ENCODE measurements at places on chromosomes 16 and 17.
A peak's percentile ranks its signal among the peaks of the same experiment; 100 is the strongest.

DNA sequence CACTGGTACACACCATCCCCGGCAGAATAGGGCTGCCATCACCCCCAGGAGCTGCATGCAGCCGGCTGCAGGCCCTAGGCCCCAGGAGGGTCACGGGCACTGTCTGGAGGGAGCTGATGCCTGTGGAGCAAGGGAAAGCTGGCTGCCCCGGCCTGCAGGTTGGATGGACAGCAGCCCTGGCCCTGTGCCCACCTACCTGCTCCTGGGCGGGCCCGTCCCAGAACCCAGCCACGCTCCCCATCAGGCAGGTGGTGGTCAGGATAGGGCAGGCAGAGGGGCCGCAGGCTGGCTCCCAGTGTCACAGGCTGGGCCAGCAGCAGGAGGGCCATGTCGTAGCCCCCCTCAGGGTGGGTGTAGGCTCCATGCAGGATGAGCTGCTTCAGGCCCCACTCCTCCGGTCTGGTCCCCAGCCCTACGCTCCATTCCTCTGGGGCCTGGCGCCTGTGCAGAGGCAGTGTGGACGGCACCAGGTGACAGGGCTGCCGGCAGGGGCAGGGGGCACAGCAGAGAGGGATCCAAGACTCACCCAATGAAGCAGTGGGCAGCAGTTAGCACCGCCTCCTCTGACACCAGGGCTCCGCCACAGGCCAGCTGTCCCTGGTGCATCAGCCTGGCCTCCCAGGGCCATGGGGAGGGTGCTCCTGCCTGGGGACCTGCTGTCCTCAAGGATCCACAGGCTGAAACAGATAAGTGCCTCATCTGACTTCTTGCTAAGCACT, 4.0 kb downstream of the PRSS53 start:
- no peak for DNase-seq

DNA sequence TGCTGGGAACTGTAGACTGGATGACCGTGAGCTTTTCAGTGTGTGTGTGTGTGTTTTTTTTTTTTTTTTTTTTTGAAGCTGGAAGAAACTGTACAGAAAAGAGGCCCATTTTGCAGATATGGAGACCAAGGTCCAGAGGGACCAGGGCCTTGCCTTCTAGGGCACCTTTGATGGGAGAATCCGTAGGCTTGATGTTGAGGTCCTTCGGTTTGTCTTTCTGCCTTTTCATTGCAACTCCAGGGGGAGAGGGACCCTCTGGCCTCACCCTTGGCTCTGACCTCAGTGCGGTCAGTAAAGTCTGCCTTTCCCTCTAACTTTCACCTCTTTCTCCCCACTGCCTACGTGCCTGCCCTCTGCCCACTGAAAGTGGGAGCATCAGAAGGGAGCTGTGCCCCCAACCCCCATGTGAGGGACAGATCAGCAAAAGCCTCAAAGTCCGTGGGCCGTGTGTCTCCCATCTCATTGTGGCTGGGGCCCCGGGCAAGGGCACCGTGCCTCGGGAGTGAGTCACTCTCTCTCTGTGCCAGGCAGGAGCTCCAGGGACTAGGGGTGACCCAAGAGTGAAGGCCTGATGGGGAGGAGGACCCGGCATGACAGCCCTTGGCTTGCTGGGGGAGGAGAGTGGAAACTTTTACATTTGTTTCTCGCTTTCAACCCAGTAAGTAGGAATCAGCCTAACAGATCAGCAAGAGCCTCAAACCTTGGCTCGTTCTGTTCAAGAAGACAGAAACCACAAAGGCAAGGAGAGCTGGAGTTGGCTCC, 123.6 kb downstream of the CMIP start:
- no peak for DNase-seq

GRCh38 chr17:38559051-38559879, 46.5 kb downstream of the SRCIN1 start:
- DNase-seq, result peak; percentile 99

DNA sequence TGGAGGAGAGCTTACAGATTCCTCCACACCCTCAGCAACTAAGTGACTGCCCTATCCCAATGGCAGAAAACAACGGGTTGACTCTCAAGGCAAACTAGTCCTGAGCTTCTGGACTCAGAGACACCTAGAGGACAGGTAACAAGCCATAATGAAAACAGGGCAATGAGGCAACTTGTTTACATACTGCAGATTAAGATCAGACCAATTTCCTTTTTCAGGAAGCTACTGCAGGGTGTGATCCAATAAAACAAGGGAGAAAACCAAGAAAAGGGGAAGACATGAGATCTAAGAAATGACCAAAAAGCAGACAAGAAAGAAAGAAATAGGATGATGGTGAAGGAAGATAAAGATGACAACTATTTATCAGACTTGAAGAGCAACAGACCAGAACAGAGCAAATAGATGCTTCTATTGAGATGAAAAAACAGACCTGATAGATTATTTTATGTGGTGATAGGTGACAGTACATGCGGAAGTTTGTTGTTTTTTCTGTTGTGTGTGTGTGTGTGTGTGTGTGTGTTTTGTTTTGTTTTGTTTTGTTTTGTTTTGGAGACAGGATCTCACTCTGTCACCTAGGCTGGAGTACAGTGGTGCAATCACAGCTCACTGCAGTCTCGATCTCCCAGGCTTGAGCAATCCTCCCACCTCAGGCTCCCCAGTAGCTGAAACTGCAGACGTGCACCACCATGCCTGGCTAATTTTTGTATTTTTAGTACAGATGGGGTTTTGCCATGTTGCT, 120.7 kb downstream of the GAS7 start:
- DNase-seq, result no peak

DNA sequence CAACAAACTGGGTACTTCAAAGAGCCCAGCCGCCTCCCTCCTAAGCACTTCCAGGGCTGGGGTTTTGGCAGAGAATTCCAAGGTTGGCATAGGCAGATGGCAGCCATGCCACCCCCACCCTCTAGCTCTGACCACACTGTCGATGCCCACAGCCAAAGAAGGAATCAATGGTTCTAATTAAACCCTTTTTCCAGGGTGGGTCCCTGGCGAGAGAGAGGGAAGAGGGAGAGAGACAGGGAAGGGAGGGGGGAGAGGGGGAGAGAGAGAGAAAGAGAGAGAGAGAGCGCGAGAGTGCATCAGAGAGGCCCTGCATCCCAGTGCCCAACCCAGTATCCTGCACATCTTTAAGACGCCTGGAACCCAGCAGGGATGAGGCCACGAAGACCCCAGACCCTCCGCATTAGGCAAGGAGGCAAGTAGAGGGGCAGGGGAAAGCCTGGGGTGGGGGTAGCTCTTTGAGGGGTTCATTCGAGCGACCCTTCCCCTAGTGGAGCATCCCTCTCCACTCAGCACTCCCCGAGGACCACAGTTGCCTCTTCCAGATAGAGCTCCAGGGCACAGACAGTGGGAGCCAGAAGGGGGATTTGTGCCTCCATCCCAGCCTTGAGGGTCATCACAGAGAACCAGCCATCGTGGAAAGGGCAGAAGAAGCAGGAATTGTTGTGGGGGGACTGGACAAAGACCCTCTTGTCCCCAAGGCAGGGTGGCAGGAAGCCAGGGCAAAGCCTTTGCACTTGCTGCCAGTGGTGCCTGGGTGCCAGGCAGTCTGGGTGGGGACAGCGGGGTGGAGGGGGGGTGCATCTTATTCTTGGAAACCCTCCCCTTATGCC, 2.6 kb downstream of the SRCIN1 start:
- DNase-seq, result no peak

DNA sequence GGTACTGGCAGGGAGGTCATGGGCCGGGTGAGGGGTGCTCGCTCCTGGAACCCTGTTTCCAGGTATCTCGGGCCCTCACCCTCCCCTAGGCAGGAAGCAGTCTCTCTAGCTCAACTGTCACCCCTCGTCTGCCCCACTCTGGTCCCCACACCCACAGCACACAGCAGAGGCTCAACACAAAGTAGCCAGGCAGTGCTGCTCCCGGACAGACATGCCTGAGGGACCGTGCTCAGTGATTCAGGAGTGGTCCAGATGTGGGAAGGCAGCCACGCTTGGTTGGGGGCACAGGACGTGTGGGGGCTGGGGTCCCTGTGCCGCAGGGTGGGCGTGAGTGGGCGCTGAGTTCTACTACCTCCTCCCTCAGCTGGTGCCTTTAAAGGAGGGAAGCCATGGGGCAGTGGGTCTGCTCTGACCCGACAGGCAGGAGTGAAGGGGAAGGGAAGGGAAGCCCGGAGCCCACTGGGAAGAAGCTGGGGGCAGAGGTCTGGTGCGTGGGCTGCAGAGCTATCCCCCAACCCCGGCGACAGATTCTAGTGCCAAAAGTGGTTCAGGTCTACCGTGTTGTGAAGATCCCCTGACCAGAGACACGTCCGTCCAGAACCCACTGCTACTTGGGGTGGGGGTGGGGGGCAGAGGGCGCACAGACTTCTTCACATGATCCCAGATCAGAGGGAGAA, 11.8 kb downstream of the SLC16A3 start:
- DNase-seq, result no peak

GRCh38 chr17:38705803-38706504, 881 bp downstream of the MLLT6 start:
- peak; percentile 90 for DNase-seq

- DNase-seq, result no peak
Observed at GRCh38 chr16:86052926-86053325, 154.0 kb downstream of the IRF8 start.

DNA sequence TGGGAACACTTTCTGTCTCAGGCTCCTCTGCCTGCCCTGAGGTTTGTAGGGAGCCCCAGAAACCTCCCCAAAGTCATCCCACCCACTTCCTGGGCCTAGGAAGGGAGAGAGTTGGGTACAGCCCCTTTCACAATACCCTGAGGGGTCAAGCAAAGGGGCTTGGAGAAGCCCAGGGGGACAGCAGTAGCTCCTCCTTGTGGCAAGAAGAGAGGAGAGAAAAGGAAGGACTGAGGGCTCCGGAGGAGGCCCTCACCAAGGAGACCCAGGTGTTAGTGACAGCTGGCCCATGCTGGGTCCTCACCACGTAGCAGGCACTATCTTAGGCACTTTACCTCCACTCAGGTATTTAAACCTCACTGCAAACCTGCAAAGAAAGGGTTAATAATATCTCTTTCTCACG, 112.8 kb downstream of the IRX5 start:
- no peak for DNase-seq

GRCh38 chr16:27598220-27598619, 48.3 kb downstream of the KATNIP start:
- no peak for DNase-seq

DNA sequence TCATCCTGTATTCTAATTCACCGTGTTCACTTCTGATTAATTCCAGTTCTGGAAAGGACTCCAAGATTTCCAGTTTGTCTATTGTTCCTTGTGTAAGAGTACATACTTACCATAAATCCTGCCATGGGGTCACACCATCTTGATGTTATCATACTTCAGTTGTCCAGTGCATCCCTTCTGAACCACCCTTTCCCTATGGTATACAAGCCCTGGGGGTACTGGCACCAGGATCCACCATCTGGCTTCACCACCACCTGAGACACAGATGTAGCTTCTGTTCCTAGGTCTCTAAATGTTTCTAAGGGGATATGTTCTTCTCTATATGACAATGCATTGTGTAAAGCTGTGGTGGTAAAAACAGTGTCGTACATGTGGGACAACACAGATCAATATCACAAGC, 21.2 kb downstream of the SGF29 start:
- DNase-seq, result peak; percentile 8

- DNase-seq, result peak; percentile 19
Observed at GRCh38 chr17:58870747-58871146, 115.1 kb downstream of the PPM1E start.

- no peak for DNase-seq
Observed at GRCh38 chr17:39706921-39707337, 7.1 kb downstream of the ERBB2 start.

DNA sequence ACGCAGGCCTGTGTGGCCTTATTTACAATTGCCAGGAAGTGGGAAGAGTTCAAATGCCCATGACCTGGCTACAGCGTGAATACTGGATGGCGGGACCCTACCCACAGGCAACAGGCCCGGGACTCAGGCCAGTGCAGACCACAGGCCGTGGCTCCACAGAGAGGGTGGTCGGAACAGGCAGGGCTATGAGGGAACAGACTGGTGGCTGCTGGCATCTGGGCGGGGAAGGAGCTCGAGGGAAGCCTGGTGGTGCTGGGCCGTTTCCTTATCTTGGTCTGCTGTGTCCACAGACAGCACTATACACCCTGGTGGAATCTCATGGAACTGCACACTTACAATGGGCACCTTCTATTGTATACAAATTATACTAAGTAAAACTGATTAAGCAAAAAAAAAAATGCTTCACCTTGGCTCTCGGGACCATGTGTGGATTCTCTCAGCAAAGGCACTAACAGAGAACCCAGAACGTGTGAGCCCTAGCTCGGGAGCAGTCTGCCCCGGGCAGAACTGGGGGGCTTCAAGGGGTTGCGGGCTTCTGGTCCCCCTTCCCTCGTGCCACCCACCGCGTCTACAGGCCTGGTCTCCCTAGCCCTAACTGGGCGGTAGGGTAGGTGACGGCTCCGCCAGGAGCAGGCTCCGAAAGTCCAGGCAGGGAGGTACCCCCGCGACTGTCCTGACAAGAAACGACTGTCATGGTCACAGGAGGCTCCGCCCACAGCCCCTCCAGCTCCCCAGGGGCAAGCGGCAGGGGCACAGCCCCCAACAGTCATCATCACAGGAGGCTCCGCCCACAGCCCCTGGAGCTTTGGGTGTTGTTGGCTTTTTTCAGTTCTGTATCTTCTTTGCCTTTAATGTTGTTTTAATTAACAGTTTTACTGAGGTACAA, 21.8 kb downstream of the CEP131 start:
- peak; percentile 41 for DNase-seq

DNA sequence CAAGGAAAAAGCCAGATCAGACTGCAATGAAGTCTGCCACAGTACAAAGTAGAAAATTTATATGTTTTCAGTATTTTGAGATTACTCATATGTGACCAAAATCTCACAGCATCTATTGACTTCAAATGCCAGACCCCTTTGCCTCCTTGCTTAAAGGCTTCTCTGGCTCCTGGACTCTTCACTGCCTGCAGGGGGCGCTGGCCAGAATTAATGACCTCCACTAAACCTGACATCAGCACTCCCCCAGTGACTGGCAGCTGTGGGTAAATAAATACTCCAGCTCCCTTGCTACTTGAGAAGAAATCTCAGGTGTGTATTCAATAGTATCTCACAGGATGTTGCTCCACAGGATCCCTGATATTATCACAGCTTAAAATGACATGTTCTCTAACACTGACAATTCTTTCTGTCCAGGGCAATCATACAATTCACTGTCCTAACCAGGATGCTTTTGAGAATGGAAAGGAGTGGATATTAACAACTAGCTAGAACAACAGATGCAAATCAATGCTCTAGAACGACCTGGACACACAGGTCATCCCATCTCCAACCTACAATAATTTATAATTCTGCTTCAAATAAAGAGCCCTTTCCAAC, 4.0 kb downstream of the BECN1 start:
- peak; percentile 85 for DNase-seq

DNA sequence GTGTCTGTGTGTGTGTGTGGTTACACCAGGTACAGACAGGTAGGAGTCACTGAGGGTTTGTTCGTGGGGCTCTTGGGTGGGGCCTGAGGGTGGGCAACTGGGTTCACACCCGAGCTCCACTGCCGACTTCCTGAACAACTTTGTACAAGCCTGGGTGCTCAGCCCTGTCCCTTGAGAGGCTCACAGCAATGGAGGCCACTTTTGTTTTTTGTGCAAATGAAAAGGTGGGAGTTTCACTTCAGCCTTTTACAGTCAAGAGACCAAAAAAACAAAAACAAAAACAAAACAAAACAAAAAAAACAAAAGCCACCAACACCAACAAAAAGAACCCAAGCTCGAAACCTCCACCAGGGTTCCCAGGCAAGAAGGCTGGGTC, 2.4 kb downstream of the RHBDF2 start:
- no peak for DNase-seq

GRCh38 chr17:44221084-44221861, 1.8 kb upstream of the UBTF start:
- DNase-seq, result peak; percentile 90

GRCh38 chr17:796609-797008, 14.5 kb downstream of the MRM3 start:
- DNase-seq, result no peak
